ENCODE measurements at places on chromosomes 16 and 17.
A peak's percentile ranks its signal among the peaks of the same experiment; 100 is the strongest.

GRCh38 chr17:60371818-60372510 is 20.0 kb downstream of the USP32 start:
- peak; percentile 20 for DNase-seq

DNA sequence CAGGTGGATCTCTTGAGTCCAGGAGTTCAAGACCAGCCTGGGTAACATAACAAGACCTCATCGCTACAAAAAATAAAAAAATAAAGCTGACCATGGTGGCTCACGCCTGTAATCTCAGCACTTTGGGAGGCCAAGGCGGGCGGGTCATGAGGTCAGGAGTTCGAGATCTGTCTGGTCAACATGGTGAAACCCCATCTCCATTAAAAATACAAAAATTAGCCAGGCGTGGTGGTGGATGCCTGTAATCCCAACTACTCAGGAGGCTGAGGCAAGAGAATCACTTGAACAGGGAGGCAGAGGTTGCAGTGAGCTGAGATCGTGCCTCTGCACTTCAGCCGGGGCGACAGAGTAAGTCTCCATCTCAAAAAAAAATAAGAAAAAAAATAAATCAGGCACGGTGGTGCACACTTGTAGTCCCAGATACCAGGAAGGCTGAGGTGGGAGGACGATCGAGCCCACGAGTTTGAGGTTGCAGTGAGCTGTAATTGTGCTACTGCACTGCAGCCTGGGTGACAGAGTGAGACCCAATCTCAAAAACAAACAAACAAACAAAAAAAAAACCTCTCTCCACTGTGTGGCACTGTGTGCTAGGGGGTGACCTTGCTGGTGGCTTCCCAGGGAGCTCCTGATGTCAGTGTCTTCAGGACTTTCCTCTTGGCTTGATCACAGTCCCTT is 19.8 kb upstream of the MAPK3 start:
- no peak for DNase-seq

DNA sequence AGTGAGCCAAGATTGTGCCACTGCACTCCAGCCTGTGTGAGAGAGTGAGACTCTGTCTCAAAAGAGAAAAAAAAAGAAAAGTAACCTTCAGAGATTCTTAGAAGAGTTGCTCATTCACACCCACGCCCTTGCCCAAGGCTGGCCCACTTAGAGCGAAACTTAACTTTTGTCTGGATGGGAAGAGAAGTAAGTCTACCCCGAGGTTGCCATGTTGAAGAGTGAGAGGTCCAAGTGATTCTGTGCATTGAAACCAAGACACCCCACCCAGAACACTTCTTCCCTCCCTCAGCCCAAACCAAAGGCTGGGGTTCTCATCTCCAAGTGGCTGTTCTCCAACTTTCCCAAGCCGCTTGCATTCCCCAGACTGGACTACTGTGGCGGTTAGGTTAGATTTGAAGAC is 2.4 kb upstream of the CISD3 start:
- no peak for DNase-seq

DNA sequence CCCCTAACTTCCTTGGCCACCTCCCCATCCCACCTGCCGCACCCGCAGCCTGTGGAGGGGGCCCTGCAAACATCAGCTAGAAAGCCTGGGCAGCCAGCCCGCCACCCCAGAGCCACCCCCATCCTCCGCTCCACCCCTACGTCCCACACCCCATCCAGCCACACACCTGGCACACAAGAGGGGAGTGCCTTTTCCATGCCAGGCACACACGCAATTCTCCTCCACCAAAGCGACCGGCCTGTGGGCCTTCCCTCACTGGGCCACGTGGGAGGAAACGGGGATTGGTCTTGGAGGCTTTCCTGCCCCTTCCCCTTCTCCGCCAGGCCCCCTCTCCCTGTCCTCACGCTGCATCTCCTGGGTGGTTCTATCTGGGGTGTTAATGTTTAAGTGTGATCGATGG is 48.7 kb upstream of the TNRC6C start:
- no peak for DNase-seq

DNA sequence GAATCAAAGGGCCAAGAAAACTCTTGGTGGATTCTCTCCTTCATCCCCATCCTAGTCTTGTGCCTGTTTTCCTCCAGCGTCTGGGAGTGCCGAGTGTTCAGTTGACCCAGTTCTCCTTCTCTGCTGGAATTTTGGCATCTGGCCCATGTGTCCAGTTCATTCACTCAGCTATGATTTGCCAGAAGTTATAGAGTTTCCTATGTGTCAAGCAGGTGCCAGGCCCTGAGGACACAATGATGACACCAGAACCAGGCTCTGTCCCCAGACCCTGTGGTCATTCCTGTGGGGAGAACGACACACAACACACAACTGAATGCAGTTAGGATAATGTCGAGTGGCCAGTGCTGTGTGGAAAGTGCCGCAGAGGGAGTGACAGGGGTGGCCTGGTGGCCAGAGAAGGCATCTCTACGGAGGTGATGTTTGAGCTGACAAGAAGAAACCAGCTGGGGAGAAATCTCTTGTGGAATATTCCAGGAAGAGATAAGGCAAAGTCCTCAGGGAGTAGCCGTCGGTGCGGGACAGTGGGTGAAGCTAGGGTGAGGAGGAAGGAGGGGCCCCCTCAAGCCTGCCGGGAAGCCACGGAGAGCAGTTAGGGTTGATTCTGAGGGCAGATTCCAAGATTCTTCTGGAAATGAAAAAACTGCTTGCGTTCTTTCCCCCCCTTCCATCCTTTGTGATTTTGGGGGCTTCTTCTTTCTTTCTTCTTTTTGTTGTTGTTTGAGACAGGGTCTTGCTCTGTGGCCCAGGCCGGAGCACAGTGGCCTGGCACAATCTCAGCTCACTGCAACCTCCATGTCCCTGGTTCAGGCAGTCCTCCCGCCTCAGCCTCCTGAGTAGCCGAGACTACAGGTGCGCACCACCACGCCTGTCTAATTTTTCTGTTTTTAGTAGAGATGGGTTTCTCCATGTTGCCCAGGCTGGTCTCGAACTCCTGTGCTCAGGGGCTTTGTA is 35.8 kb upstream of the IL34 start:
- DNase-seq: no peak

Measured in hematopoietic multipotent progenitor cell treated with erythropoietin and hydrocortisone succinate and interleukin-3 and kit ligand, for 17 days (in vitro differentiated cells).